ENCODE measurements at places on chromosomes 5 and 9. TPM values are rescaled to one million over a fixed set of nuclear protein-coding genes. Genes with fewer than 3 reads are reported as not detected.

- no peak for DNase-seq
Measured at GRCh38 chr5:588406-588995, 23.6 kb upstream of the CEP72 start.

- DNase-seq = no peak
Measured at GRCh38 chr5:178435321-178436238, 154.6 kb downstream of the COL23A1 start.

DNA sequence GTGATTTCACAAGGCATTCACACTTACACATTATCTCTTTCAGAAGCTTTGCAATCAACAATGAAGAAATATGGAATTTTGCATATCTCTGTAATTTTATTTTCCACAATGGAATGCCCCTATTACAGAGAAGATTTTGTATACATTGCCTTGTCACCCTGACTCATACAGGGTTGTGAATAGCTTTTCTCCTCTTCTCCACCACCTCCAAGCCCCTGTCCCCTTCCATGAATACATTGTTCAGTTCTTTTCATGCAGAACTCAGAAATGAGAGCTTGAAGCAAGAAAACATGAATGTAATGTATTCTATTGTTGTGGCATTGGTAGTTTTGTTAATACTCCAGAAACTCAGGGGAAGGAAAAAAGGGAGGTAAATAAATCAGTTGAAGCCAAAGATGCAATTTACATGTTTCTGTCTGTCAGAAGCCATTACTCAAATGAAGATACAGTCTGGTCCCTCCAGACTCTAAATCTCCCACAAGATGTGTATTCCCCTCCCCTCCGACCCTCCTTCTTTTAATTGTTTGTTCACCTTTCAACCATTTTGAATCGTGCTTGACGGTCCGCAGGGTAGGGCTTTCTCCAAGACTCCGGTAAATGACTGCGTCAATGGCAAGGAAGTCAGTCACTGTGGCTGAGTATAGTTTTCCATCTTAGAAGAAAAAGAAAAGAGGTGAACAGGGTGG is 86.1 kb downstream of the SEMA6A start:
- no peak for DNase-seq

DNA sequence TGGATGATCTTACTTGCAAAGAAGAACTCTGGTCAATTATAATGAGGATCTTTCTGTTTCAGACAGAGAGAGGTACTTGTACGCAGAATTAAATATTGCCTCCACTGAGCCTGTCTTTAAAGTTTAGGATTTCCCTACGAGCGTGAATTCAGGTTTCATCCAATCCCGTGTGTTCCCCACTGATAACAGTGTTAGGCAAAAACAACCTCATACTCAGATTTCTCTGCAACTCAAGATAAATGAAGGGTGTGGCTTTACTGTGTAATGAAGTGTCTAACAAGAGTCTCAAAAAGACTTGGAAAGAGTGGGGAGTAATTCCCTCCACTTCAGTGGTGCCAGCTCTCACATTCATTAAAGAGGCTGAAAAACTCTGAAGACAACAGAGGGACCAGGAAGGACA is 53.2 kb upstream of the ACO1 start:
- DNase-seq = no peak

- DNase-seq = peak; percentile 55
Measured at GRCh38 chr9:113910036-113910639, 34.0 kb downstream of the ZNF618 start.

DNA sequence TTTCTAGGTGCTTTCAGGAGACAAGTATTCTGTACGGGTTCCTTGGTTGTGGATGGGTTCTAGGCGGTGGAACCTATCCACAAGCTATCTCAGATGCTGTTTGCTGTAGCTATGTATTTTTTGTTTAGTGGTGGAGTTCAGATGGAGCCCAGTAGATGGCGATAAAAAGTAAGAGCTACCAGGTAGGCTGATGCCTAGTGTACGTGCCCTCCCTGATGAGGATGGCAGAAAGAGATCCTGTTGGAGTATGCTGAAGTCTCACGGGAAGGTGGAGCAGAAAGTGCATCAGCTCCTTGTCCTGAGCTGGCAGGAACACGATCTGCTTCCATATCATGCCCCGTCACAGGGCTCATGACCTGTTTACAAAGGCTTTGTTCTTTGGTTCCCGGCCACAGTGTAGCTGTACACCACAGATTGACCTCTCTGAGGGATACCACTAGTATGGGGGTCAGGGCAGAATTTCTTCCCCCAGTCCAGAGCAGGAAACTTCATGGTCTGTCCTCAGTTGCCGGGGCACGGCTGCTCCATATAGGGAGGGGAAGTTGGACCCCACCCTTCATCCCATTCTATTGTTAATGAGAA is 12.6 kb upstream of the UGT3A2 start:
- DNase-seq = no peak

DNA sequence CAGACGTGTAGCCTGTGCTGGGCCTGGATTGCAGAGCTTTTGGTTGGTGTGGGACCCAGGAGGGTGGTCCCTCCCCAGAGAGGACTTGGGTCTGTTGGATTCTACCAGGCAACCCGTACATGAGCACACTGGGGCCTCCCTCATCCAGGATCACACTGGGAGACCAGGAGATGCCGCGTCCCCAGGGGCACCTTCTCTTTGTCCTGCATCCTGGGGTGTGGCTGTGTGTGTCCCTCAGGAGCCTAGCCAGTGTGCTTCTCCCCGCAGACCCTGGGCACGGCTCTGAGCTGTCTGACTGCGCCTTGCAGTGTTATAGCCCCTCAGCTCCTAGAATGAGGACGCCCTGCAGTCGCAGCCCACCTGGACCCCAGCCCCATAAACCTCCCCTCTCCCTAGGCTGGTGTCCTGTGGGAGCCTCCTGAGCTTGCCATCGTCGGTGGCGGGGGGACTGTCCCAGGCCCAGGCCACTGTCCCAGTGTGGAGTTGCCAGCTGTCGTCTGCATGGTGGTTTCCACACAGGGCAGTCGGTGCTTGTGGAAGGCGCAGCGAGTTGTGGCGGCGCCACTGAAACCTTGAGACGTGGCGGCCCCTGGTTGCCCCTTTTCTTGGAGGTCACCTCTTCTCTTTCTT is 27.6 kb downstream of the CEP72 start:
- peak; percentile 38 for DNase-seq

DNA sequence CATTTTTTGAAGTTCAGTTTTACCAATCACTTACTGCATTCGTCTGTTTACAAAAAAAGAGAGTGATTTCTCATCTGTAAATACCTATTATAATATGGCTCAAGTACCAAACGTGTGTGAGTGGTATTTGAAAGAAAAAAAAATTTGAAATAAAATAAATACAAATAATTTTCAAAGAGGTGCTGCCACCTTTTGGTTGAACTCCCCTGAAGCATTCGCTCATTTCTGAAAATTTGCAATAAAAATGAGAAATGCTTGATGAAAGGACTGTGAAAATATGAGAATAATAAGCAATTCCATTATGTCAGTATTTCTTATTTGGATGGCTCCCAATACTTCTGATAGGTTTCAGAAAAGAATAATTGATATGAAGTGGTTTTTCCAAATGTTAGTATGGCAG is 409.9 kb downstream of the CTNND2 start:
- DNase-seq = no peak

- no peak for DNase-seq
Measured at GRCh38 chr5:122943050-122943698, 93.4 kb downstream of the PPIC start.

- DNase-seq = no peak
Measured at GRCh38 chr5:111769541-111769940, 12.5 kb upstream of the NREP start.

GRCh38 chr5:171316258-171317121 is 7.4 kb downstream of the TLX3 start:
- no peak for DNase-seq

GRCh38 chr5:159316519-159317383 is 13.5 kb downstream of the IL12B start:
- DNase-seq = no peak

- peak; percentile 55 for DNase-seq
Measured at GRCh38 chr9:19471737-19472648, 63.2 kb downstream of the ACER2 start.

DNA sequence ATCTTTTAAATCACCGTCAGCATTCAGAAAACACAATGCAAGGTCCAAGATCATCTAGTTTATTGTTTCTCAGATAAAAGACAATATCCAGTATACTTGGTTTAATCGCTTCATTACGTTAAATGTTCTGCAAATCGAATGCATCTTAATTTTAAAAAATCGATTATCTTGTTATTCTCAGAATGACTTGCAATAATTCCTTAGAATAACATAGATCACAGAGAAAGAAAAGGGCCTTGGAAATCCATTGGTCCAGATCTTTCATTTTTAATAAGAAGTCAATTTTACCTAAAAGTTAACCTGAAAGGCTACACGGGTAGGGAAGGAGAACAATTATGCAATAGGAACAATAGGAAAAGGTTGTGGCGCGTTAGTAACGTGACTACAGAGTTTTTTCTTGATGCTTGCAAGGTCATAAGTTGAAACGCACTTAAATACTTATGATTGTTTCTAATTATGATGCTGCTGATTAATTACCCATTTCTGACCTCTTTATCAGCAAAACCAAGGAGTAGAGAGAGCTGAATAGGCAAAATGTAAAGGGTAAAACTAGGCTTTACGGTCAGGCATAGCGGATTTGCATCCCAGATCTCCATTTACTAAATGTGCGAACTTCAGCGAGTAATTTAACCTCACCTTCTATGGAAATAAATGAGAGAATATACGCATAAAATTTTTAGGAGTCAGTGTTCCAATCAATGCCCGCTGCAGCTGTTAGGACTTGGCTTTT is 769 bp upstream of the LYRM7 start:
- no peak for DNase-seq

GRCh38 chr9:125894566-125894965 is 147.4 kb downstream of the PBX3 start:
- no peak for DNase-seq

DNA sequence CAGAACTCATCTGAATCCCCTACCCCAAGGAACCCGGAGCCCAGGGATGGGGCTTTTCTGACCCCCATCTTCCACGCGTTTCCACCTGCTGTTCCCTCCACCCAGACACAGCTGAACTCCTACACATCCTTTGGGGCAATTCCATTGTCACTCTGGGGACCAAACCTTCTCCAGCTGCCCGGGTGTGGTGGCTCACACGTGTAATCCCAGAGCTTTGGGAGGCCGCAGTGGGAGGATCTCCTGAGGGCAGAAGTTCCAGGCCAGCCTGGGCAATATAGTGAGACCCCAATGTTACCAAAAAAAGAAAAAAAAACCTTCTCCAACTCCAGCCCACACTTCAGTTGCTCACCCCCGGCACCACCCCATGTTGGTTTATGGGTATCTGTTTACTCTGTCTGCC is 8.1 kb downstream of the EPB41L4B start:
- DNase-seq = no peak

DNA sequence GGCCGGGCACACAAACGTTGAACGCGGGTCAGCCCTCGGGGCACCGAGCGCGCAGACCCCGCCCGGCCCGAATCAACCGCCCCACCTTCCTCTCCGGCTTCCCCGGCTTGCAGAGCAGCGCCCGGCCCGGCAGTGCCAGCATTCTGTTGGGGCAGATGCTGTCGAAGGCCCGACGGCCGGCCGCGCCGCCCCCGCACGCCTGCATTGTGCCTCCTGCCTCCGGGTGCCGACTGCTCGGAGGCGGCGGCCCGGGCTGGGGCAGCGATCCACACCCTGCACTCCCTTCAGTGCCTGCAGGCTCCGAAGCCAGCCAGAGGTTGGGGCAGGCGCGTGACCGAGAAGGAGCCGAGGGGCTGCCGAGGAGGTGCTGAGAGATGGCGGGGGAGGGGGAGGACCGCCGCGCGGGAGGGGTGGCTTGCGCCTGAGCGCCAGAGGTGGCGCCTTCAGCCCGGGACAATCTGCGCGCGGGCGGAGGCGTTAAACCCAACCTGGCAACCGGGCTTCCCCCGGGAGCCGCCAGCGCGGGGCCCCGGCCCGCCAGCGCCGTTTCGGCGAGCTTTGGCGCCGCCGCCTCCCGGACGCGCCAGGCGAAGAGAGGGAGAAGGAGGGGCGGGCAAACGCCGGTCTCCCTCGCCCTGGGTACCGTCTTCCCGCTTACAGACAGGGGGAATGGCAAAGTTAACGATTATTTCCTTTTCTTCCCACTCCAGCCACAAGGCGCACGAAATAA is at the start of gene MCIDAS:
Gene MCIDAS (minus strand): TSS at position 382 of the 730 bp plus-strand sequence. CDS start 177 bp downstream, at position 205.
- peak; percentile 57 for DNase-seq

DNA sequence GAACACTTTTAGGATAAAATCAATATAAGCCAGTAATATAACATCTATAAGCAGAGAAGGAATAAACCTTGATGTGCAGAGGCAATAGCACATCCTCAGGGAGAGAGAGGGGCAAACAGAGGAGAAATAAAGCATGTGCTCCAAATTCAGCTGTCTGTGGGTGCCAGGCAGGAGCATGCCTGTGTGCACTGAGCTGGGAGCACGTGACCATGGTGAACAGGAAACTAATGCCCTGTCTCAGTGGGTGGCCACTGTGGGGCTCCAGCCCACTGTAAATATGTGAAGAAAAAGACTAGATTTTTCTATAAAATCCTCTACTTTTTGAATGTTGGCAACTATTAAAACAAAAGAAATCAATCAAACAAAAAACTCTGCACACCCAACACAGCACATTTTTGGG is 55.3 kb downstream of the FYB1 start:
- no peak for DNase-seq

DNA sequence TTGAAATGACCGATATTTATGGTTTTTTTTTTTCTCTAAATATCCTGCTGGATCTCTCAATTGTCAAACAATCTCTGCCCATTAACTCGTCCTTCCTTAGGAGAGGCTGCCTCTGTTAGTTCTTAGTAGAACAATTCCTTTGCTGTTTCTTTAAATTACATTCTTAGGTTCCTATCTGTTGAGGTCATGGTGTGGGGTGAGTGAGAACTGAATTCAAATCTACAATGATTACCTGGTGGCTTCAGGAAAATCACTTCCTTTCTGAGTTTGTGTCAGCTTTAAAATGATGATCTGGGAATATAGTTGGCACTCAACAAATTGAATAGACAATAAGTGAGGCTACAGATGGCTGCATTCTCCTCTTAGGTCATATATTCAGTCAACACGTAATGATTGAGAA is 82.1 kb upstream of the TNFSF8 start:
- DNase-seq = no peak

DNA sequence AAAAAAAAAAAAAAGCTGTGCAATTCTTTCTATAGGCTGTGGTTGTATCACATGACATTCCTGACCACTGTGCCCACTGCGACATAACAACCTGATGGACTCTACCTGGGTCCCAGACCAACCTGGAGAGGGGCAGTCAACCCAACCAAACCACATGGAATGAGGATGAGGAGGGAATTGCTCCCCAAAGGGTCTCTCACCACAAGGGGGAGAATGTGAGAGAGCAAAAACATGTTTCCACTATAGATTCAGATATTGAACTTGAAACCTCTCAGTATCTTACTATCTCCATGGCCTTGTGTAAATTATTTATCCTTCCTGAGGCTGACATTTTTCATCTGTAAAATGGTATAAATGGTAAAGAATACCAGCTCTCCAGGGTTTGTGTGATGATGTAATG is 66.9 kb upstream of the SV2C start:
- DNase-seq = no peak

IL13 gene
- total RNA-seq = not detected

MELK gene
- total RNA-seq = 1.7 TPM

OR1L4 gene
- total RNA-seq = not detected

IL31RA gene
- not detected for total RNA-seq

ZNF366 gene
- total RNA-seq = 13.6 TPM

ADGRD2 gene
- not detected for total RNA-seq

RGS7BP gene
- total RNA-seq = 1.6 TPM

JADE2 gene
- total RNA-seq = 79.4 TPM

Data from lower lobe of right lung (tissue), 2 donors.